ENCODE measurements at places on chromosomes 6 and 20. TPM values are rescaled to one million over a fixed set of nuclear protein-coding genes. Genes with fewer than 3 reads are reported as not detected.

DNA sequence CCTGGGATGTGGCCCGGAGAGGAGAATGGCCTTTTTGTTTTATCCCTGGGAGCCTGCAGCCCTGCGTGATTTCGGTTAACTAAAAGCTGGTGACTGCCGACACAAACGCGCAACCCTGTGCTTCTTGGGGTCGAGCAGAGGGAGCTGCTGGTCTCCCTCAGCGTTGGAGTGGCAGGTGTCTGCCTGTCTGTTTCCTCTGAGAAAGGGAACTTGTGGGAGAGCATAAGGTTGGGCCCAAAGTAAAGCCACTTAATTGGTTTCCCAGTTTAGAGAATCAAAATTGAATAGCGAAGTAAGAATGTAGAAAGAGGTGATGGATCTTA is 500 bp downstream of the LTV1 start:
- DNase-seq: no peak
- peak overlapping the region; percentile 91 for H3K4me3 ChIP-seq
- no peaks in the 10 kb centered on the region for H3K27me3 ChIP-seq
- H3K4me1 ChIP-seq: peaks cover 23% of the 10 kb centered on the region
- H3K36me3 ChIP-seq: peaks cover 18% of the 10 kb centered on the region

OPN5 gene
- total RNA-seq: not detected

GINS1 gene
- 13.7 TPM for total RNA-seq

DNA sequence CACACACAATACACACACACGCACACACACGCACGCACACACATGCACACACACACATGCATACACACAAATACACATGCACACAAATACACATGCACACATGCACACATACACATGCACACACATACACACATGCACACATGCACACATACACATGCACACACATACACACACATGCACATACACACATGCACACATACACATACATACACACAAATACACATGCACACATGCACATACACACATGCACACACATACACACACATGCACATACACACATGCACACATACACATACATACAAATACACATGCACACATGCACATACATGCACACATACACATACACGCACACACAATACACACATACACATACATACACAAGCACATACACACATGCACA is 175.4 kb upstream of the RREB1 start:
- H3K27ac ChIP-seq: no peak overlapping the region
- H3K4me3 ChIP-seq: no peak overlapping the region
- no peak for DNase-seq

DNA sequence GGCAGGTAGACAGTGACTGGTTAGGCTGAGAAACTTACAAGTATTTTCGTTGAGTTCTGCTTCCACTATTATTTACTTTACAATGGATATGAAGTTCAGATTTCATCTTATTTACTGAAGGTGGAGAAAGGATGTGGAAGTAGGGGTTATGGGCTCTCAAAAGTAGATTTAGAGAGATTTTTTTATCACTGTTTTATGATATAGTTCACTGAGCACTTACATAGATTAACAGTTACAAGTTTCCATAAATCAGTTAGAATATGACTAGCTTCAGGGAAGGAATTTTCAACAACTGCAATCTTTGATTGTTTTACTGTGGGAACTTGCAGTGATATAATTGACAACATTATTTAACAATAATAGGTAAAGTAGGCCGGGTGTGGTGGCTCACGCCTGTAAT is 7.2 kb upstream of the TRMT11 start:
- no peak overlapping the region for H3K27ac ChIP-seq
- H3K4me1 ChIP-seq: peaks cover 2% of the 10 kb centered on the region
- no peak for DNase-seq
- no peak overlapping the region for H3K4me3 ChIP-seq
- H3K27me3 ChIP-seq: no peaks in the 10 kb centered on the region

ECT2L gene
- total RNA-seq: 0.40 TPM

GPSM3 gene
- 8.6 TPM for total RNA-seq

DNA sequence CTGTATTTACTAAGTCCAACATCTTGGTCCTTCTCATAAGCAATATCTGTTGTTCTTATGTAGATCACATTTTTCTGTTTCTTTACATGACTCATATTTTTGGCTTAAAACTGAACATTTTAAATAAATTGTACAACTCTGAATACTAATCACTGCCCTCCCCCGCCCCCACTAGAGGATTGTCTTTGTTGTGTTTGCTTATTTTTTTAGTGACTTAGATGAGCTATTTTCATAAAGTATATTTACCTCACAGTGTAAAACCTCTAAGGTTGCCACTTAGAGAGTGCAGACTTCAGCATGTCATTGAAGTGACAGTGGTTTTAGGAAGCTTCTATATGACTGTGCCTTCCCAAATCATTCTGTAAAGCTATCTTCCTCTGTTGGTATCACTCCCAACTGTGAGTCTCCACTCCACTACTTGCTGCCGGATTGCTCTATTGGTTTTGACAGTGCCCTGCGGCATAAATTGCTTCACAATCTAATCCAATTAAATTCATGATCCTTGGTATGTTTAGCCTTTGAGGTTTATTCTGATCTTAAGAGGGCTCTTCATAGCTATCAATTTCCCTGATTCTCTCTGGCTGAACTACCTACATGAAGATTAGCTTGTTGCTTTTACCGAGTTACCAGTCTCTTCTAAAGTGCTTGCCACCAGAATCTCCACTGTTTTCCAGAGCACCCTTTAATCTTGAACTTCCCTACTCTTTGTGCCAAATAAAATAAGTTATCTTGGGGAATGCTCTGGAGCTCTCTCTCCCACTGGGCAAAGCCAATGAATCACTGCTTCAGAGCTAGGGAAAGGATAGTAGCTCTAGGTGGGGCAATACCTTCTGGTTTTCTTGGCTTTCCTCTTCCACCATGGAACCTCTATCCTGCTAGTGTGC is 33.0 kb downstream of the SPTLC3 start:
- no peak overlapping the region for H3K4me3 ChIP-seq
- no peaks in the 10 kb centered on the region for H3K4me1 ChIP-seq
- no peak overlapping the region for H3K27ac ChIP-seq
- no peak for DNase-seq

DNA sequence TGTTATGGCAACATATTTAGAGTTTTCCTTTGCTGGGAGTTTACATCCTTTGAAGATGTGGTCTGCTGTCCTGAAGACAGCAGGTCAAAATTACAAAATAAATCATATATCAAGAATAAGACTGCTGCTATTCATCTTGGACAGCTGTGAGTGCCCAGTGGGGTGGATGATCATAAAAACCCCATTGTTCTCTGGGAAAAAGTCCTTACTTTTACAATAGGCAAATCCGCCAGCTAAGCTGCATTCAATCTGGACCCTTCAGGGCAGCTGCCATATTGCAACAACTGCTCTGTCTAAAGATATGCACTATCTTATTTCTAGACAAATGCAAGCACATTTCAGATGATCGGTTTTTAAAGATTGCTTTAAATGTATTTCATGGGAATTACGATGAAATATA is 19.4 kb downstream of the CASS4 start:
- no peak overlapping the region for H3K4me3 ChIP-seq
- DNase-seq: no peak
- no peak overlapping the region for H3K27ac ChIP-seq
- H3K4me1 ChIP-seq: peaks cover 10% of the 10 kb centered on the region
- H3K27me3 ChIP-seq: no peaks in the 10 kb centered on the region
- no peaks in the 10 kb centered on the region for H3K36me3 ChIP-seq

DNA sequence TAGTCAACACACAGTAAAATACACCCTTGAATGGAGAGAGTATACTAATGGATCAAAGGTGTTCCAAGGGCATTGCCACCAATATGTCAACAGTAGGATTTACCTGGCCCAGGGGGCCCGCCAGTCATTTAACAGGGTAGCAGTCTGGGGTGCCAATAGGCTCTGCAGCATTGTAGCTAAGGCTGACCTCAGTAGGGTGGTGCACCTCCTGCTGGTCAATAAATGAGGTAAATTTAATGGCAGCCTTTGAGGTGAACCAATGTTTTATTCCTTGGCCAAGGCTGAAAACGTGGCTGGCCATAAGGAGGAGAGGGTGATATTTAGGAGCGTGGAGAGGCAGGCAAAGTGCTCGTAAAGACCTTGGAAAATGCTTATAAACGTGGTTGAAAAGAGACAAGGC is 147.2 kb downstream of the RPS12 start:
- no peak overlapping the region for H3K27ac ChIP-seq
- no peak for DNase-seq
- H3K4me3 ChIP-seq: no peak overlapping the region
- peaks cover 15% of the 10 kb centered on the region for H3K27me3 ChIP-seq

DNA sequence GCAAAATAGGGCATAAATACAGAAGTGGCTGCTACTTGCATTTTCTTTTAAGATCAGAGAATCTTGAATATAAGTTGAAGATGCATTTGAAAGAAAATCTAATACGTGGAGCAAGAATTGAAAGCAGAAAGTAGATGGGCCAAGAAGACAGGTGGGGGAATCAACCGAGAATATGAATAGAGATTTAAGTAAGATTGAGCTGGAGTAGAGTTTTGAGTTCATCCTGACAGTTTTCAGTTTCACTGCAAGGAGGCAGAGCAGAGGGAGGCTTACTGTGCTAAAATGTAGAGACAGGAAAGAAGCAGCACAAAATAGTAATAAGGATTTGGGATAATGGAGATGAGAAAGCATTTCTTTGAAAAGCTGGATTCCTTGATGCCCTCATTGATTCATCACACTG is 214.5 kb downstream of the GJA1 start:
- H3K4me3 ChIP-seq: no peak overlapping the region
- no peaks in the 10 kb centered on the region for H3K27me3 ChIP-seq
- no peak overlapping the region for H3K27ac ChIP-seq
- DNase-seq: no peak

DNA sequence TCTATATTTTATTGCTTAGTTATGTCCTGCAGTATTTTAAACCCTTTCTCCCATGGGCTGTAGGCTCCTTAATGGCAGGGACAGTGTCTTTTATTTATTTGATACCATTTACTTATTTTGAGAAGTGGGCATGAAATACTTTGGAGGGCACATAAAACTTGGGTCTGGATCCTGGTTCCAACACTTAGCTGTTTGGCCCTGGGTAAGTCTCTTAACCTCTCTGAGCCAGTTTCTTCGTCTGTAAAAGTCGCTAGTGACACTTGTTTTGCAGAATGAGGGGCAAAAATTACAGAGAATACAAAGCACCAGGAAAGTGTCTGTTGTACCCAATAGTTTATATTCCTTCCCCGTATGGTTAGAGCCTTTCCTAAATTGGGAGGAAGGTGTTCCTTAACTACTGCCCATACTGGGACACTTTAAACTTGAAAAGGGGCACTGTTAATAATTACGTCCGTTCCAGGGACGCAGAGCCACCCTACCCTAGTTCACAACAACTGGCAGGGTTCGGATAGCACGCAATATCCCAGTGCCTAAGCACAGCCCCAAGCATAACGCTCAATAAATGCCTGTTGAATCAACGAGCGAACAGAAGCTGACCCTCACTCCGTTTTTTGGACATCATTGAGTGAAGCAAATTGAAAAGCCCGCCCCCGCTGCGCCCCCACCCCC is 6.0 kb upstream of the ARMC12 start:
- peak overlapping the region; percentile 82 for H3K4me3 ChIP-seq
- DNase-seq: no peak
- peaks cover 52% of the 10 kb centered on the region for H3K4me1 ChIP-seq
- H3K27ac ChIP-seq: peak overlapping the region; percentile 47

DNA sequence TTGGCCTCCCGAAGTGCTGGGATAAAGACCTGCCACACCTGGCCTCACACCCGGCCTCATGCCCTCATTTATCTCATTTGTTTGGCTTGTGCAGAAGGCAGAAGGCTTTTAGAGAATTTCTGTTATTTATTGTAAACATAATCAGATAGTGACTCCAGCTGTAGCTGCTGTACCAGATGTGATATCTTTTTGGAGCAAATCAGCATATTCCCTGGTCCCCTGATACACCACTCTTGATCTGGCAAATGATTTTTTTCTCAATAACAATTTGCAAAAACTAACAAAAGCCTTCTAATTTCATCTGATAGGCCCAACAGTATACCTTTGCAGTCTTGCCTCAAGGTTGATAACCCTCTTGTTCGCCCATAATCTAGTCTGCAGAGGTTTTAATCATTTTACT is 26.5 kb upstream of the TULP1 start:
- H3K4me1 ChIP-seq: peaks cover 25% of the 10 kb centered on the region
- H3K27ac ChIP-seq: no peak overlapping the region
- no peak overlapping the region for H3K4me3 ChIP-seq
- DNase-seq: no peak

PPIL6 gene
- total RNA-seq: 4.8 TPM

POM121L2 gene
- 0.07 TPM for total RNA-seq

DNA sequence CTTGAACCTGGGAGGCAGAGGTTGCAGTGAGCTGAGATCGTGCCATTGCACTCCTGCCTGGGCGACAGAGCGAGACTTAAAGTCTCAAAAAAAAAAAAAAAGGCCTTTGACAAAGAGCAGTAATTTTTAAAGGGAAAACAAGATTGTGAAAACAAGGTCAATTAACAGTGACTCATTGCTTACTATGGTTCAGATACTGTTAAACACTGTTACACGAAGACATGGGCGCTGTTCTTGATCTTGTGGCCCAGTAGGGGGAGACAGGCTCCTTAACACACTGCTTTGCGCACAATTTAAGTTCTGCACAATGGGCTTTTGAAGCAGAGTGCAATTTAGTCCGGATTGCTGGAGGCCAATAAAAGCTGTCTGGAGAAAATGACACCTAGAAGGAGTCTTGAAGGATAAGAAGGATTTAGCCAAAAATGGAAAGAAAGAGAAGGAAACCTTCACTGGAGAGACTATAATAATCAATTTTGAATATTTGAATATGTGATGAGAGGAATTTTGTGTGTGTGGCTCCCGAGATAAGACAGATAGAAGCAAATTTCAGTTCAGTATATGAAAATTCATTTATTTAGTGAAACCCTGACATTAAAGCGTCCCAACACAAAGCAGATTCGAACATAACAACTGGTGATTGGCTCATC is 6.0 kb upstream of the LATS1 start:
- peaks cover 10% of the 10 kb centered on the region for H3K36me3 ChIP-seq
- no peak overlapping the region for H3K4me3 ChIP-seq
- no peaks in the 10 kb centered on the region for H3K4me1 ChIP-seq

GRCh38 chr20:25706793-25707192 is 10.1 kb upstream of the ZNF337 start:
- H3K27ac ChIP-seq: no peak overlapping the region
- H3K36me3 ChIP-seq: peaks cover 5% of the 10 kb centered on the region
- peaks cover 8% of the 10 kb centered on the region for H3K27me3 ChIP-seq

- no peak overlapping the region for H3K27ac ChIP-seq
- H3K4me3 ChIP-seq: no peak overlapping the region
- no peak for DNase-seq
- peaks cover 76% of the 10 kb centered on the region for H3K27me3 ChIP-seq
- no peaks in the 10 kb centered on the region for H3K4me1 ChIP-seq
These were observed 3.4 kb downstream of the MYT1 start for GRCh38 chr20:64167676-64168075.

CCDC167 gene
- 24.8 TPM for total RNA-seq
